Heart left ventricle (tissue), 16 donors: ENCODE measurements at places on chromosomes 6 and 20. TPM values are rescaled to one million over a fixed set of nuclear protein-coding genes. Genes with fewer than 3 reads are reported as not detected.

OLIG3 gene
- not detected for total RNA-seq

DOK5 gene
- 7.3 TPM for total RNA-seq

OPN5 gene
- total RNA-seq: 0.39 TPM

RSPH4A gene
- not detected for total RNA-seq

MYT1 gene
- 0.08 TPM for total RNA-seq

DYNLRB1 gene
- 142 TPM for total RNA-seq

BCAS4 gene
- 2.0 TPM for total RNA-seq

CDSN gene
- total RNA-seq: not detected

ADGB gene
- total RNA-seq: not detected

CFB gene
- total RNA-seq: 4.6 TPM

CEP250 gene
- 15.4 TPM for total RNA-seq

MUCL3 gene
- total RNA-seq: not detected

MUC21 gene
- not detected for total RNA-seq

SPATA25 gene
- 4.0 TPM for total RNA-seq

SLCO4A1 gene
- 3.1 TPM for total RNA-seq

VSTM2L gene
- 49.5 TPM for total RNA-seq

AKAP7 gene
- 7.4 TPM for total RNA-seq

LRP11 gene
- total RNA-seq: 20.2 TPM

HSP90AB1 gene
- 725 TPM for total RNA-seq

ZSCAN12 gene
- 3.2 TPM for total RNA-seq

LY86 gene
- 0.67 TPM for total RNA-seq

FKBP1C gene
- not detected for total RNA-seq

TP53INP2 gene
- 78.9 TPM for total RNA-seq

GPLD1 gene
- total RNA-seq: 0.61 TPM
